SK-N-SH (cell line): ENCODE measurements at places on chromosomes 12 and 14.

DNA sequence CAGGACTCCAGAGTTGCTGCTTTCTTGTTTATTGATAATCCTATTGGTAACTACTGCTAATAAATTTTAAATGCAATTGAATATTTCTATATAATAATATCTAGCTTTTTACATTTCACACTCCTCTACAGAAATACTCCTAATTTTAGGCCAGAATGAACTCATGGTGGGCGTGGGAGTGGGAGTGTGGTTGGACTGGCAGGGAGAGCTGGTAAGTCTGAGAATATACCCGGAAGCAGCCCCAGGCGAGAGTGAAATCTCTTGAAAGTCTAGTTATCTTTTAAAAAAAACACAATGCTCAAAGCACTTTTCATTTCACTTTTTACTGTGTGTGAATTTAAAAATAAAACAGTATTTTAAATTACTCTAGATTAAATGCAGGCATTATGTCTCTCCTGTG, 4.7 kb downstream of the TMEM263 start:
- H3K27me3 ChIP-seq, result no peaks in the 10 kb centered on the region
- H3K36me3 ChIP-seq, result peaks cover 34% of the 10 kb centered on the region
- peaks cover 5% of the 10 kb centered on the region; the same call in 1 of the 2 replicates for H3K4me1 ChIP-seq
- DNase-seq, result no peak

GRCh38 chr14:20530771-20531571, 25.6 kb downstream of the RNASE10 start:
- no peaks in the 10 kb centered on the region for H3K36me3 ChIP-seq
- H3K27me3 ChIP-seq, result peaks cover 27% of the 10 kb centered on the region; the same call in 1 of the 2 replicates
- no peaks in the 10 kb centered on the region for H3K4me1 ChIP-seq
- peak; percentile 38 for DNase-seq

GRCh38 chr14:64937171-64937820, 5.2 kb downstream of the GPX2 start:
- H3K27ac ChIP-seq, result no peak overlapping the region; the same call in 1 of the 2 replicates
- no peak overlapping the region for H3K4me3 ChIP-seq
- H3K27me3 ChIP-seq, result no peaks in the 10 kb centered on the region
- DNase-seq, result no peak
- H3K36me3 ChIP-seq, result peaks cover 30% of the 10 kb centered on the region

- no peaks in the 10 kb centered on the region for H3K36me3 ChIP-seq
- peaks cover 3% of the 10 kb centered on the region; the same call in 1 of the 2 replicates for H3K4me1 ChIP-seq
- no peak overlapping the region for H3K4me3 ChIP-seq
- H3K27ac ChIP-seq, result peak overlapping the region; percentile 94; the same call in 1 of the 2 replicates
These were observed 154.9 kb downstream of the KIF26A start for GRCh38 chr14:104293231-104293841.

- no peak overlapping the region for H3K27ac ChIP-seq
- no peaks in the 10 kb centered on the region for H3K36me3 ChIP-seq
- DNase-seq, result no peak
- H3K4me3 ChIP-seq, result no peak overlapping the region
These were observed 28.2 kb upstream of the AMN1 start for GRCh38 chr12:31756977-31757420.

DNA sequence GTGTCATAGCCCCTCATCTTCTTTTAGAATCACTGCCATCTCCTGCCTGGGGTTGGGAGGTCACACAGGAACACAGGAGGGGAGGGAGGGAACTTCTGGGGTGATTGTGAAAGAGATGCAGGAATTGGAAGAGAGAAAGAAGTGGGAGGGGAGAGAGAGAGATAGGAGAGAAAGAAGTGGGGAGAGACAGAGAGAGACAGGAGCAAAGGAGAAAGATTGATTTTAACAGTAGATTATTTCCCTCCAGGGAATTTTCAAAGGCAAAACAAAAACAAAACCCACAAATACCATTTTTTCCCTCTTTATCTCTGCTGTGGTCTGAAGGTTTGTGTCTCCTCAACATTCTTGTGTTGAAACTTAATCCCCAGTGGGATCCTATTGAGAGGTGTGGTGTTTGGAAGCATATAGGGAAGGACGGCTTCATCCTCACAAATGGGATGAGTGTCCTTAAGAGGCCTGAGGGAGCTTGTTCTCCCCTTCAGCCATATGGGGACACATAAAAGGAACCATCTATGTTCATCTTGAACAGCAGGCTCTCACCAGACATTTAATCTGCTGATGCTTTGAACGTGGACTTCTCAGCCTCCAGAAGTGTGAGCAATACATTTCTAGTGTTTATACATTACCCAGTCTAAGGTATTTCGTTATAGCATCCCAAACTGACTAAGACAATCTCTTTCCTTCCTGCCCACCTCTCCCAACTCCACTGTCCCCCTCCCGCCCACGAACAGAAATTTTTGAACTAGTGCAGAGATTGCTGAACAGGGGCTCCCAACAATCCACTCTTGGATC, 134.9 kb upstream of the MAX start:
- no peaks in the 10 kb centered on the region; the same call in 1 of the 2 replicates for H3K4me1 ChIP-seq
- H3K27ac ChIP-seq, result peak overlapping the region; percentile 79
- DNase-seq, result no peak
- no peaks in the 10 kb centered on the region for H3K36me3 ChIP-seq
- no peaks in the 10 kb centered on the region for H3K27me3 ChIP-seq

GRCh38 chr14:22185191-22185590, 403.8 kb downstream of the DAD1 start:
- DNase-seq, result no peak
- no peak overlapping the region for H3K27ac ChIP-seq
- no peak overlapping the region for H3K4me3 ChIP-seq
- no peaks in the 10 kb centered on the region for H3K4me1 ChIP-seq

DNA sequence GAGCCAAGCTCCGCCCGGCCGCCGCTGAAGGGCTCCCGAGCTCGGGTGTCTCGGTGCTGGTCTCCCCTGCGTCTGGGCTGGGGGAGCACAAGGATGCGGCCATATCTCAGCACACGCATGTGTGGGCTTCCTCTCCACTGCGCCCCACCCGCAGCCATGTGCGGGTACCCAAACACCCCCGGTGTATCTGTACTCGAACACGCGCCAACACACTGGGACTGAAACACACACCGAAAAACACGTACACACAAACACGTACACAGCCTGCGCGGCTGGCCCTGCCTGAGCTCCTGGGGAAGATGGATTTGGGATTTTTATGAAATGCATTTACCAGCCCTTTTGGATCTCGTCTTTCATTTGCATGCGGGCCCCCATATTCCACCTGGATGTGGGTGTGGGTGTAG, 897 bp upstream of the TBX3 start:
- H3K4me3 ChIP-seq, result peak overlapping the region; percentile 96
- H3K36me3 ChIP-seq, result no peaks in the 10 kb centered on the region
- no peak for DNase-seq
- H3K4me1 ChIP-seq, result no peaks in the 10 kb centered on the region
- peak overlapping the region; percentile 96 for H3K27ac ChIP-seq
- no peaks in the 10 kb centered on the region; the same call in 1 of the 2 replicates for H3K27me3 ChIP-seq

- DNase-seq, result no peak
- peaks cover 12% of the 10 kb centered on the region; the same call in 1 of the 2 replicates for H3K4me1 ChIP-seq
- no peak overlapping the region; the same call in 1 of the 2 replicates for H3K27ac ChIP-seq
- no peaks in the 10 kb centered on the region for H3K27me3 ChIP-seq
These were observed 19.0 kb downstream of the PTGER2 start for GRCh38 chr14:52333108-52333507.

GRCh38 chr12:16229676-16230075, 47.8 kb downstream of the SLC15A5 start:
- no peaks in the 10 kb centered on the region for H3K27me3 ChIP-seq
- no peaks in the 10 kb centered on the region for H3K4me1 ChIP-seq
- no peak overlapping the region for H3K4me3 ChIP-seq
- no peak overlapping the region for H3K27ac ChIP-seq
- no peaks in the 10 kb centered on the region for H3K36me3 ChIP-seq
- DNase-seq, result no peak

DNA sequence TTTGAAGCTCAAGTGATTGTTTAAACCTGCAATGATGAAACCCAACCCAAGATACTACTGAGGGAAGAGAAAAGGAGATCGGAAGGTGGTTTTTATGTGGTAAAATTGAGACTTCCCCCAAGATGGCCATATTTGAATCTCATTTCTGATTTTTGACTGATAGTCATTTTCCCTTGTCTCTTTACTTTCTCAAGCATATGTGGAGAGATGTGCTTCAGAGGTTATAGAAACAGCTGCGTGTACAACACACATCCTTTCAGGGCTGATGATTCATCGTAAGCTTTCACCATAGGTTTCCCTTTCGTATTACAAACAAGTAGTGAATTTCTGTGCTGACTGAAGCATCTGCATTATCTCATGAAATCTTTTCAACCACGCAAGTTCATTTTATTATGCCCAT, 276.2 kb downstream of the EMP1 start:
- no peaks in the 10 kb centered on the region for H3K36me3 ChIP-seq
- no peak overlapping the region for H3K27ac ChIP-seq
- H3K27me3 ChIP-seq, result no peaks in the 10 kb centered on the region; the same call in 1 of the 2 replicates
- no peak overlapping the region for H3K4me3 ChIP-seq
- no peak for DNase-seq

DNA sequence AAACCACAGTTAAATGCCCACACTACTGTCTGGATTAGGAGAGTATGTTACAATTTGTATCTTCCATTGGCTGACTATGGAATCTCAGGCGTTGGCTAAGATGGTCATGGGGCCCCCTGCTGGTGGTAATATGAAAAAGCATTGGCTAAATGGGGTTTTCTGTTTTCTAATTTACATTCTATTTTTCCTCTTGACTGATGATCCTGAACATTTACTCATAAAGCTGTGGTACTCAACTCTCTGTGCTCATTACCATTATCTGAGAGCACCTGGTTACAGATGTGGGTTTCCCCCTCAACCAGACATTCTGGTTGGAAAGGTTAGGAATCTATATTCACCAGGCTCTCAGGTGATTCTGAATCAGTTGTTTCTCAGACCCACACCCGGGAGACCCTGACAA, 64.8 kb downstream of the WSCD2 start:
- H3K27ac ChIP-seq, result no peak overlapping the region; the same call in 1 of the 2 replicates
- peak; percentile 69 for DNase-seq
- H3K27me3 ChIP-seq, result no peaks in the 10 kb centered on the region
- H3K36me3 ChIP-seq, result no peaks in the 10 kb centered on the region
- peaks cover 29% of the 10 kb centered on the region for H3K4me1 ChIP-seq

GRCh38 chr12:93563807-93564538, 8.5 kb upstream of the SOCS2 start:
- no peaks in the 10 kb centered on the region for H3K4me1 ChIP-seq
- DNase-seq, result no peak
- H3K4me3 ChIP-seq, result no peak overlapping the region
- no peak overlapping the region for H3K27ac ChIP-seq
- peaks cover 22% of the 10 kb centered on the region for H3K36me3 ChIP-seq

DNA sequence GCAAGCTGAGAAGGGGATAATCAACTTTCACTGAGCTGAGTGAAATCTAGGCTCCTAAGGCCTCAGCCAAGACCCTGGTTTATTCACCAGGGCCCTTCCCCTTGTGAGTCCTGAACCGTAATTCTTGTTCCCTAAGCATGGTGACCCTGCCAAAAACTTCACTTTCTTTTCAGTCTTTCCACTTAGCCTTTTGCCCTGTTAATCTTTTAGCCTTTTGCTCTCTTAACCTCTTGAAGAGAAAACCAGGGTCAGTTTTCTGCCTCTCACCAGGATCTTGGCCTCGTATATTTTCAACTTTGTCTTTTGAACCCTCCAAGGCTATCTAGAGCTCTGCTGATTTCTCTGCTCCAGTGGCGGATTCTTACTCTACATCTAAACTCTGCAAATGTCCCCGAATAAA, 191.0 kb downstream of the PELI2 start:
- no peak overlapping the region for H3K27ac ChIP-seq
- H3K27me3 ChIP-seq, result peaks cover 53% of the 10 kb centered on the region
- no peaks in the 10 kb centered on the region for H3K36me3 ChIP-seq
- no peak overlapping the region for H3K4me3 ChIP-seq
- no peak for DNase-seq

DNA sequence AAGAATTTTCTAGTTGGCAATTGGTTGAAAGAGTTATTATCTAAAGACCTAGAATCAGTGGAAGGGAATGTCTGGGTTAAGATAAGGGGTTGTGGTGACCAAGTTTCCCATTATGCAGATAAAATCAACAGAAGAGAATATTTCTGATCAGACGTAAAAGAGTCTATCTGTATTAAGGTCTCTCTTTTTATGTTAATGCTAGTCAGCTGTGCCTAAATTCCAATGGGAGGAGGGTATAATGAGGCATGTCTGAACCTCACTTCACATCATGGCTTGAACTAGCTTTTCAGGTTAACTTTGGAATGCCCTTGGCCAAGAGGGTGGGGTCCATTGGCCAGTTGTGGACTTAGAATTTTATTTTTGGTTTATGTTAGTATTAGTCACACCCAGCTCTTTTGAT, 34.3 kb upstream of the CHST11 start:
- H3K36me3 ChIP-seq, result no peaks in the 10 kb centered on the region
- H3K4me1 ChIP-seq, result peaks cover 3% of the 10 kb centered on the region
- DNase-seq, result no peak
- H3K4me3 ChIP-seq, result no peak overlapping the region

DNA sequence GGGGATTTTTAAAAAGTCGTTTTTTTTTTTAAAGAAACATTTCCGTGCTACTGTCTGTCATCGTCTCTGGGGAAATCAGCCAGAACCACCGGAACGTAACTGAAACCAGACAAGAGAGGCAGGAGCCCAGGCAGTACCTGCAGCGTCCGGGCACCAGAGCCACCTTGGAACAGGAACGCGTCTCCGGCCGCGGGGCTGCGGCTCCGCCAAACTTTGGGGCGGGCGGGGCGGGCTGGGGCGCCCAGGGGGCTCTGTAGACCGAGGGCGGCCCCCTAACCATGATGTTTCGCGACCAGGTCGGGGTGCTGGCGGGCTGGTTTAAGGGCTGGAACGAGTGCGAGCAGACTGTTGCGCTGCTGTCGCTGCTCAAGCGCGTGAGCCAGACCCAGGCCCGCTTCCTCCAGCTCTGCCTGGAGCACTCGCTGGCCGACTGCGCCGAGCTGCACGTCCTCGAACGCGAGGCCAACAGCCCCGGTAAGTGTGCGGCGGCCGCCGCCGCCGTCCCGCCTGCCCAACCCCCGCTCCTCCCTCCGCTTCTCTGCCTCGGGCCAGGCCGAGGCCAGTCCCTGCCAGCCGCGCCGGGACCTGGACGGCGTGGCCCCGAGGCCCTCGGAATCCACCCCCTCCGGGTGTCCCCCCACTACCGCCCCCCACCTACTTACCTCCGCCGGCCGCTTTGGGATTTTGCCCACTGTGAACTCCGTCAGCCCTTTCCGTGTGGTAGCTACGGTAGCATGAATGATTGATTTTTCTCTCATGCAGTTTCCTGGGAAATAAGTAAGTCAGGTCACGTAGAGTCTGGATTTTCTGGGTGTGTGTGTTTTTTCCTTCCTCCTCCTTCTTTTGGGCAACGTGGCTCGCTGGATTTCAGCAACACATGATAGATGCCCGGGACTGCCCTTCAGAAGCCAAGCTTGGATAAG, 972 bp downstream of the SAMD4A start:
- H3K36me3 ChIP-seq, result peaks cover 18% of the 10 kb centered on the region
- H3K4me1 ChIP-seq, result peaks cover 24% of the 10 kb centered on the region; the same call in 1 of the 2 replicates
- DNase-seq, result peak; percentile 78
- H3K4me3 ChIP-seq, result peak overlapping the region; percentile 70
- peak overlapping the region; percentile 93 for H3K27ac ChIP-seq

DNA sequence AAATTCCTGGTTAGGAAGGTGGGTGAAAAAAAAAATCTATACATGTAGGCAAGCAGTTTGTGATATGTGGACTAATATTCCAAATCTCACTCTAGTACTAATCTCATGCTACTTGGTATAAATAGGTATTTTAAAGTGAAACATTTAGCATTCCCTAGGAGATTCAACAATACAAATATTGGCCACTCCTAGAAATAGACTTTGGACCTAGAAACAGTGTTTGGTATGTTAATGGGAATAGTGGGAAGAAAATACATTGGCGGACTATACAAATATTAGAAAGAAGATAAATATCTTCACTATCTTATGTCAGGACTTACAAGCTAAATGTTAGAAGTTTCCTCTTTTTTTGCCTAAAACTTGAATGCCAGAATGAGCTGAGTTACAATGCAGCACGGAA, 28.2 kb downstream of the HIGD1C start:
- peaks cover 10% of the 10 kb centered on the region; the same call in 1 of the 2 replicates for H3K4me1 ChIP-seq
- H3K27me3 ChIP-seq, result no peaks in the 10 kb centered on the region
- no peak overlapping the region for H3K4me3 ChIP-seq
- DNase-seq, result no peak
